ENCODE measurements at places on chromosomes 6 and 20. TPM values are rescaled to one million over a fixed set of nuclear protein-coding genes. Genes with fewer than 3 reads are reported as not detected.

Gene SMLR1
- not detected for total RNA-seq

Gene CST4
- total RNA-seq, result not detected

Gene BCAS1
- total RNA-seq, result 0.07 TPM

Gene GSTA2
- total RNA-seq, result not detected

Gene SERINC1
- 78.5 TPM for total RNA-seq

Gene LY6G6F
- total RNA-seq, result not detected

Gene PRDM13
- not detected for total RNA-seq

Gene CD83
- 9.6 TPM for total RNA-seq

Gene TRIM15
- not detected for total RNA-seq

Gene GPLD1
- total RNA-seq, result 0.13 TPM

Gene LY86
- not detected for total RNA-seq

DNA sequence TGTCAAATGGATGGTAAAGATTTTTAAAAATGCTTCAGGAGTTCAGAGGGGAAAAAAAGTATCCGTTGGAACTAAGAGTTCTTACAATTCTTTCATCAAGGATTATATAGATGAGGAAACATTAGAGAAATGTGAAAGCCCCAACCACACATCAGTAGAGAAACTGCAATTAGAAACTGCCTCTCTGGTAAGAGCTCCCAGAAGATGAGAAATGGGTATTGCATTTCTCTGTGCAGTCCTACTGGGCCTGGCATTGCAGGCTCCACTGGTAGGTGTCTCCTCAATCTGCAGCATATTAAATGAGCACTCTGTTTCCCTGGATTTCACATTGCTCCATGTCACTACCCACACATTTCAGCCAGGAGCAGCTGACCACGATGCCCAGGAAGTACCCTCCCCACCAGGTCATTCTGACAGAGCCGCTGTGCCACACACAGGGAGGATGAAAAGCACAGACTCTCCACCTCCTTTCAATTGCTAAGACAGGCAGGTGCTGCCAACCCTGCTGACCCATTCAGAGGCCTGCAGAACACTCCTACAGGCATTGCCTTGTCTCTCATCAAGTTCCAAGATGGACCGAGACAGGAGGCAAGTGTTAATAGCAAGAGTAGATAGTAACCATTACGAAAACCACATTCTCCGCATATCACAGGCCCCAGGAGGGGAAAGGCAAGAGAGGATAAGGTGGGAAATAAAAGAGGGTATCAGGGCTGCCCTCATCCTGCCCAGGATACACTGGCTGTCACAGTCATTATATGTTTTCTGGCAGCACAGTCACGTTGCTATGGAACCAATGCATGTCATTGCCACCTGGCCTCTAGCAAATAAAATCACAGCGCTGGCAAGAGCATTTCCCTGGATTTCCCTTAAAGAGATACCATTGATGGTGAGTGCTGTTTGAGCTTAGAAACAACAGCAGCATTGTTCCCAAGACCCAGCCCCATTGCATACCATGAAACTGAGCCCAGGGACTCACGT is 241.7 kb downstream of the ATXN1 start:
- peak; percentile 23 for DNase-seq

DNA sequence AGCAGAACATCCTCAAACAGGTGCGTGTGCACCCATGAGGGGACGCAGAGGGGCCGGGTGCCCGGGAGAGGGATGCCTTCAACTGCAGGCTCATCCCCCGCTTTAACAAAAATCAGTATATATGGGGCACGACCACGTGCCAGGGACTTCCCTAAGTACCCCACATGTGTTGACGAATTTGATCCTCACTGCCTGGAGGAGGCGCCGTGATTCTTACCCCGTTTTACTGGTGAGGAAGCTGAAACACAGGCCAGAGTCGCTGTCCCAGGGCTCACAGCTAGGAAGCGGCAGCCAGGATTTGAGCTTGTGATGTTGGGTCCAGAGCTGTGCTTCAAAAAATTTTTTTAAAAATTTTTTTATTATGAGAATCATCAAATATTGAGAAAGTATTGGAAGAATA is 44.8 kb downstream of the ITPR3 start:
- no peak for DNase-seq

DNA sequence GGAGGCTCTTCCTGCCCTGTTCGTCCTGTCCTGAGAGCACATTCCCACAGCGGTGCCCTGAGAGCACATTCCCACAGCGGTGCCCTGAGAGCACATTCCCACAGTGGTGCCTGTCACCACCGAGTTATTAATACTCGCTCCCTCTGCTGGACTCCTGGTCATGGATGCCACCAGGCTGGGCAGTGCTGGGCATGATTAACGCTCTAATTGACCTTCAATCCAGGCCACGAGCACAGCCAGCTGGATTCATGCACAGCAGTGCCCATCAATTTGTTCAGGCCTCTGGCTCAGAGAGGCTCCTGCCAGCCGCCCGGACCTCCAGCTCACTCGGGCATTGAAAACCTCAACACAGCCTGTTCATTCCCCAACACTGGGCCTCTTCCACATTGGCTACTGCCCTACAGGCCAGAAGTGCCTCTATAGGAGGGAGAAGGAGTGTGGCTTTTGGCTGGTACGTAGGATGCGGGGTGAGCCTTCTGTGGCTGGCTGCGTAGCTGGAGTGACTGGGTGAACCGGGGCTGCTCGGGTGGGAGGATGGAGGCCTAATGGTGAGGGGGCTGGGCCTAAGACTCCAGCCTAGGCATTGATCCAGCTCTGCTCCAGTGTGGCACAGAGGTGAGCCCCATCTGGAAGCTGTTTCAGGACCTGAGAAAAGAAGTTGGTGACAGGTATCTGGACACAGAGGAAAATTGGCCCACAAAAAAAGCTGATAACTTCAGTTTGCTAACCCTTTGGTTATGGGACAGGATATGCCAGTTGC is 9.3 kb downstream of the IP6K3 start:
- DNase-seq, result no peak

DNA sequence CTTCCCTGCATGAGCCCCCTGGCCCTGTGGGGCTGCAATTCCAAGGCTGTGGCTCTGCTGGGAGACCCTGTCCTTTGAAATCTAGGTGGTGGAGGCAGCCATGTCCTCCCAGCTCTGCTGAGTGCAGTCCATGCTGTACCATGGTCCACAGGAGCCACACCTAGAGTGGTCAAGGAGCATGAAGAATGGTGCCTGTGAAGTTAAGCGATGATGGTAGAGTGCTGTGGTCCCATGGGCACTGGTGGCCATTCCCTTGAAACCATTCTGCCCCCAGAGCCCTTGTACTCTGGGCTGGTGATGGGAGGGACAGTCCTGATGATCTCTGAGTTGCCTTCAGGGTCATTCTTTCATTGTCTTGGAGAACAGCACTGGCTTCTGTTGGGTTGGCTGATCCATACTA is 55.3 kb downstream of the EFCAB8 start:
- no peak for DNase-seq

- peak; percentile 79 for DNase-seq
Measured at GRCh38 chr6:30722280-30723112, 2.3 kb downstream of the TUBB start.

DNA sequence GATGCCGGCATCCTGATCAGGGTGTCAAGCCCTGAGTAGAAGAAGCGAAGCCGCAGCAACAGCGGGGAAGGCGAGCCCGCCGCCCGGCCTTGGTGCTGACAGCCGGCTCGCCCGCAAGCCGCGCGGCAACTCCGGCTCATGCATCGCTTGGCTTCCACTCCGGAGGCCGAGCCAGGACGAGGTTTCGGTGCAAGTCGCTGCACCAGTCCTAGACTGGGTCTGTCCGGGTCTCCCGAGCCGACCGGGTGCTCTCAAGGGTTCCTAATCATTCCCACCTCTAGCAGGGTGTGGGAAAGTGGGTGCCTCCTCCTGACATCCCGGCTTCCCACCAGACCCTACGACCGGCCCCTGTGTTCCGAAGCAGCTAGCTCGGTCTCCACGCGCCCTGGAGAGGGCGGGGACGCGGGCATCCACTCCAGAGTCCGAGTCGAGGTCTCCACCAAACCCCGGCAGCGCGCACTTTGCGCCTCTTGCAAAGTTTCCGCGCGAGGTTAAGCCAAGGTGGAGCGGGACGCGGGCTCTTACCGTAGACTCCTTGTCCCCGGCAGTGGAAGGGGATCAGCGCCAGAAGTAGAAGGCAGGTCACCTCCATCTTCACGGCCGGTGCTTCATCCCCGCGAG is 1.4 kb downstream of the MDGA1 start:
- DNase-seq, result no peak

GRCh38 chr6:107116328-107116892 is 1.1 kb upstream of the BEND3 start:
- no peak for DNase-seq

GRCh38 chr6:124796464-124796970 is 165.7 kb upstream of the RNF217 start:
- DNase-seq, result peak; percentile 64

- no peak for DNase-seq
Measured at GRCh38 chr6:149347067-149347466, 29.6 kb downstream of the TAB2 start.

DNA sequence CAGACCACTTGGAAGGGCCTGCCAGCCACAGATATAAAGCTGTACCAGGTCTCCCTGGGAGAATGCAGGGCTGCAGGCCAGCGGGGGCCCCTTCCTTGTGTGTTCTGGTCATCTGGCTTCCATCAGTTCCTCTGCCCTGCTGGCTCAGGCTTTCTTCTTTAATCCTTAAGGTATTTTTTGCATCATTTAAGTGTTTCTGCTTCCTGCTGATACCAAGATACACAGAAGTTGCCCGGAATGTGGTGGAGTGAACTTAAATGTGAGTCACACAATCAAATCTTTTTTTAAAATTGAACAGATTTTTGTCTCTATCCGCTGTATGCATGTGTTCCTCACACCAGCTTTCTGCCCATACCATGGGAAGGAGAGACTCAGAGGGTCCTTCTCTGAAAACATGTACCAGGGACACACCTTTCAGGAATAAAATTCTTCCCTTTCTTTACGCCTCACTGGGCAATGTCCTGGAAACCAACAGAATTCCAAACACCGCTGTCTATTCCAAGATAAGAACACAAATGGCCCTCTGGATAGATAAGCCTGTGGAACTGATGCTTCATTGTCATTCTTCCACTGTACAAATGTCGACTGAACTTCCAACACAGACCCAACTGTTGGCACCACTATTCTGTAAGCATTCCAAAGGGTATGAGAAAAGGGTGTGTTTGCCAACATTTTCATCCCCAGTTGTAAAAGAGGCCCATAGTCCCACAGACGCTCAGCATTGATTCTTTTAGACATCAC is 206.2 kb upstream of the MYLIP start:
- peak; percentile 45 for DNase-seq

DNA sequence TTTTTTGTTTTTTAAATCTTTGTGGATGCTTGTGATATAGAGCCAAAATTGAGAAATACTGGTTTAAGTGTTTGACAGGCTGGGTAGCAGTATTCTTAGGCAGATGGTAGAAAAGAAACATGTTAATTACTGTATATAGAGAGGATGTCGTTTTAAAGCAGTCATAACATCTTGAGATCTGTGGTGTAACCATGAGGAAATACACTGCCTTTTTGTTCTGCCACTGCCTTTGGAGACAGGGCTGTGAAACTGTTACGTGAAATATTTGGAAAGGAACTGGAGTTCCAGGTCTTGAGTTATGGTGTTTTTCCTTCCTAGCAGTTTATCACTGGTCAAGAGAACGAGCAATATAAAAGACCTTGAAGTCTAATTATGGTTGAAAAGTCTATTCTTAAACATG is 19.5 kb downstream of the STXBP5 start:
- DNase-seq, result no peak

DNA sequence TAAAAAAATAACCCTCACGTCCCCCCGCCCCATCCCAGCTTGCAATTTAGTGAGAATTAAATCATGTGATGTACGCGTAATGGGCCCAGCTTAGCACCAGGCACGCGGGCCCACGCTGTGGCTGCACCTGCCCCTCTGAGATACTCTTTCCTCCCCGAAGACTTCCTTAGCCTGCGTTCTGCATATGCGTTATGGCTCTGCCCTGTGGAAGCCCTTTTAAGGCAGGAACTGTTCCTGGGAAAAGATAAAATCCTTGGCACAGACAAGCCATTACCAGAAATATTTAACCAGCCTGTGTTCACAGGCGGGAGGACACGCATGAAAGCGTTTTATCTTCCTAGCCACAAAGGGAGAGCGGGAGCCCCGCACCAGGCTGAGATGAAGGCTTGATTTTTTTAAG is 311.0 kb downstream of the LRFN2 start:
- DNase-seq, result no peak

DNA sequence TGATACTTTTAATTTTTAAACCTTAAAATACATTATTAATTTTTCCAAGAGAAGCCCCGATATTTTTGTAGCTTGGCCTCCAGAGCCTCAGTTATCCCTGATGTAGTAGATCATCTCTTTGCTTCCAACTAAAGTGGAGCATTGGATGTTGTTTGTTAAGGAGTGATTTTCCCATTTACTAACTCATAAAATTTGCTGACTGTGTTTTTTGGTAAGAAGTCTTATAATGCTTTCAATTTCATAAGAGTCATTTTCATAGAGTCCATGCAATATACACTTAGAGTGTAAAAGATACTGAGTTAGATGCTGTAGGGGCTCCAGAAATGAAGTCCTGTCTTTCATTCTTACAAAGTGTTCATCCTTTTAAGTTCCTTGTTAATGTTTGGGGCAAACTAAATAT is 46.8 kb downstream of the CDKAL1 start:
- DNase-seq, result no peak

- DNase-seq, result no peak
Measured at GRCh38 chr6:84151669-84152068, 75.8 kb downstream of the CEP162 start.

DNA sequence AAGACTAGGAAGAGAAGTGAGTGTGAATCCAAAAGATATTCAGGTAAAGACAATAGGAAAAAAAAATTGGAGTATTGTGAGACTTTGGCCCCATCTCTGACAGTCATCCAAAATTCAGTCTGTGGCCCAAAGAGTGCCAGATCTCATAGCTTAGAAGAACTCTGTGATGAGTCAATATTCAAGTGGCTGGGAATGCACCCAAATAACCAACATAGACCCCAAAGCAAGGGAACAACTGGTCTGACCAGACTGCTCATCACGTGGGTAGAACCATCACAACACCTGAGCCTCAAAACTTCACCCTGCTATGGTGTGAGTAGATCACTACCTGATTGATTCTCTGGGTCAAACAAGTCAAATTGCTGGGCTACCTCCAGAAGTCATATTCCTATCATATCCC is 51.1 kb upstream of the TRDN start:
- no peak for DNase-seq

- peak; percentile 43 for DNase-seq
Measured at GRCh38 chr6:139173172-139173571, 38.3 kb downstream of the HECA start.

DNA sequence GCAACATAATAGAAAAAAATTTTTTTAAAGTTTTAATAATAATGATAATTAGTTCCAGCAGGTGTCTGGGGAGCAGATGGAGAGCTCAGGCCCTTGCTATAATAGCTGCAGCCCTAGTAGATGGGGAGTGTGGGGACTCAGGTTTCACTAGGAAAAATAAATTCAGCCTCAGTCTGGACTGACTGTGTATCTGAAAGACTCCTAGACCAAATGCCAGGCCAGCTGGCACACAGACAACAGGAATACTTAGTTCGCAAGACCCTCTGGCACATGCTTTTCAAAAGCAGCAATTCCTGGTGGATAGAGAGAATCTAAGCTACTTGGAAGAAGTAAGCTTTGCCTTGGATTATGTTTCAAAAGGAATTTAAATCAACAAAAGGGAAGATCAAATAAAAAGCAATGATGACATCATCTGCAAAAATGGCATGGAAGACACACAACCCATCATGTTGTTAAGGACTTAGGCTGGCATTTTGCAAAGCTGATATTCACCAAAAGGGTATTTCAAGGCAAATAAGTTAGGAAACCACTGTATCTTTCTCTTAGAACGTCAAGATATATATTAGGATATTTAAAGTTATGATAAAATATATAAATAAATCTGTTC is 107.8 kb downstream of the RNGTT start:
- no peak for DNase-seq
